Activated gamma-delta T cell treated with Interleukin-2 at 50 U/mL for 16 hours (primary cell): ENCODE measurements at places on chromosomes 4 and X.

DNA sequence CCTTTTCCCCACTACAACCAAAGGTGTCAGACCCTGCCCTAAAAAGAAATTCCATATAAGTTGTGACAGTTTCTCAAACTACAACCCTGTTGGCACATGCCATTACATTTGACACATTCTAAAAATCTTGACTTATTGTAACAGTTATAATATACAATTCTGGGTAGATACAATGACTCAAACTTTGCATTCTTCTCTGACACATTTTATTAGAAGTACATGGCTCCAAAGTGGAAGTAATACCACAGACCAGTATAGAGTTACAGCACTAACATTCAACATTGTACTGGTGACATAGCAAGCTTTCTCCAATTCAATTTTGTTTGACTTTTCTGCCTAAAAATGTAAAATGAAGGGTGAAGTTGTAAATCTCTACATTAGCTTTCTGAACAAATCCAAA is 196.6 kb upstream of the ETNPPL start:
- no peak for DNase-seq

DNA sequence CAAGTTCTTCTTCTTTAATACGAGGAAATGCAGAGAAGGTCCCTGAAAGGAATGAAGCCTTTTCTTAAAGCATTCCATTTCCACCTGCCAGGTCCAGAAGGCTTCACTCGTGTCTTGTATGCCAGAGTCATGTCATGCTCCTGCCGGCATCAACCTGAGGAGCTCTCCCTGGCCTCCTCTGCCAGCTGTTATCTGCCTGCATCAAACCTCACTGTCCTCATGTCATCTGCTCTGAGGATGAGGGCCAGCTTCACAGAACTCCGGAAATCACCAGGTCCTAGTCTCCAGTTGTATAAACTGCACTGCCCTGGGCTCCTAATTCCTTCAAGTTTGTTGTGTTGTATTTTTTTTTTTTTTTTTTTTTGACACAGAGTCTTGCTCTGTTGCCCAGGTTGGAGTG is 20.0 kb upstream of the S100G start:
- no peak for DNase-seq

DNA sequence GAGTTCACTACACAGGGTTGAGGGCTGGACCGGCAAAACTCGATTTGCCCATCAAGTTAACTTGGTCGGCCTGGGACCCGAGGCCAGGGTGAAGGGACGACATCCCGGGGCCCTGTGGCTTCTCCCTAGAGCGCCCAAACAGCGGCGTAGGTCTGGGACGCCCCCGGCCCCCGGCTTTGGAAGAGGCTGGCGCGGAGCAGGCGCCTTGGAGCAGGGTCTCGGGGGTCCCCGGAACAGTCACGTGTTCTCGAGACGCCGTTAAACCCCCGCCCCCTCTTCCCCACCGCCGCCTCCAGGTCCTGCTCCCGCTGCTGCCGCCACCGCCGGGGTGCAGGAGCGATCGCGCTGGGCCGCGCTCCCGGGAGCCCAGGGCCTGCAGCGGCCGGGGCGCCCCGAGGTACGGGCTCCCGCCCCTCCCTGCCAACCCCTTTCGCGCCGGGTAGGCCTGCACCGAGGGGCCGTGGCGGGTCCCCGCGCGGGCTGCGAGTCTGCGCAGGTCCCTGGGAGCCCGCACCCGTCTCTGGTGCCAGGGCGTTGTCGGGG is at the start of gene NPY5R:
Gene NPY5R (plus strand): TSS at position 289 of the 543 bp plus-strand sequence. CDS start 6,382 bp downstream, outside the sequence.
- DNase-seq: no peak

- DNase-seq: no peak
Observed at GRCh38 chrX:20974326-20974725, 399.9 kb upstream of the CNKSR2 start.

- no peak for DNase-seq
Observed at GRCh38 chr4:123606336-123606735, 209.7 kb downstream of the SPRY1 start.

DNA sequence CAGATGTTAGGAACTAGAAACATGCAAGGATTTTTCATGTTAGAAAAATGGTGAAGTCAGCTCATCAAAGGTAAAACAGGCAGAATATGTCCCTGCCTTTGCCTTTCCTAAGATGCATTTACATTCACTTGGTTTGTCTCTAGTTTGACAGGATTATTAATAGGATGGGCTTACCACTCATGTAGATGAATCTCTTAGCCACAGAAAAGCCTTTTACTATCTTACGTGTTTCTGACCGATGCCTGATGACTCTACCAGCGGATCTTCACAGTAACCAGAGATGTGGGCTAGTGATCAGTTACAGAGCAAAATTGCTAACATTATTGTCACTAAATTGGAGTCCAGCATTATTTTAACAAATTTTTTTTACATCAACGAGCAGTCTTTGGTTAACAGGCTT is 187.6 kb downstream of the MAML3 start:
- DNase-seq: no peak

DNA sequence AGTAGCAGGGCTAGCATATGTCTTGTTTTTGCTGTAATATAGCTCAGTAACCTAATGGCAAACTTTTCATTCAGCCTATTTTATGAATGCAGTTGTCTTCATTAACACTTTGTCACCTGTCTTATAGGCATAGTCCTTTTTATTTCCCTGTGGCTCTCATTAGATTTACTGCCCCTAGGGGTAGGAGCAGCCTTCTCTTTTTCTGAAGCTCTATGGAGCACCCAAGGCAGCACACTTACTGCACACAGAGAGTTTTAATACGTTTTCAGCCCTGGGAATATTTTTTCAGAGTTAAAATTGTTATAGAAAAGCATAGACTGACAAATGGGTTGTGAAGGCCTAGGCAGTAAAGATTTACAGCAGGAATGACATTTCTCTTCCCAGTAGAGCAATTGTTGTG is 406.8 kb downstream of the TMA16 start:
- no peak for DNase-seq

DNA sequence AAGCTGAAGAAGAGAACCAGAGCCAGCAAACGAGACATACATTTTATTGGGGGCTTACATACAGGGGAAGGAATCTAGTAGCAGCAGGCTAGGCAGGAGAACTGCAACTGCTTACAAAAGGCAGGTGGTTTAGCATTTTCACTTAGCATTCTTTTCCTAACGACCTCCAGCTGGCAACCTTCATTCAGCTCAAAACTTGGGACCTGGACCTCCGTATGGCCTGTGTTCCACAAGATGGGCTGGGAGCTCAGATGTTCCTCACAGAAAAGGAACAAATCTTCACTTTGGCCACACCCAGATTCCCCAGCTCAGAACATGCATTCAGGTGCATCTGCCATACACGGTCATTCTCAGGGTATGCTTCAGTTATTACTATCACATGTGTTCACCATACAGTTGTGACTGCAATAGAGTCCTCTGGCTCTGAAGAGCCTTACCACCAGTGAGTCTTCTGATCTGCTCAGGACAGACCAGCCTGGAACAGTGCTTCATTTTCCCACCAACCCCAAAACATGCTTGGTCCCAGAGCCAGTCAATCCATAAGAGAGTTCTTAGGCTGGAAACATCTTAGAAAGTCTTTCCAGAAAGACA is 29.6 kb upstream of the AP1AR start:
- no peak for DNase-seq

DNA sequence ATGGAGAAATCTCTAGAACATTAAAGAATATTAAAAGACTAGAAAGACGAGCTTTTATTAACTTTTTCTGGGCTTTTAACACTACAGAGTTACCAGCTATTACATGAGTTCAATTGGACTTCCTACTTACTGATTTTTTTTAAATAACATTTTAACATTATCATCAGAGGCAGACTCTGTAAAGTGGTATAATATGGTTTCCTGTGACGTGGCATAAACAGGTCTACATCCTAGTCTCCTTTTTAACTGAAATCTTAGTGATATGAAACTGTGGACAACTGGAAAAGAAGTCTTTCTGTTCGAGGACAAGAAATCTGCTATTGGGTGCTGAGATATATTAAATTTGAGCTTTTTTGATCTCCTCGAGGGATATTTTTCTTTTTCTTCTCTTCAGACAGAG is 48.7 kb upstream of the ABCG2 start:
- DNase-seq: no peak

DNA sequence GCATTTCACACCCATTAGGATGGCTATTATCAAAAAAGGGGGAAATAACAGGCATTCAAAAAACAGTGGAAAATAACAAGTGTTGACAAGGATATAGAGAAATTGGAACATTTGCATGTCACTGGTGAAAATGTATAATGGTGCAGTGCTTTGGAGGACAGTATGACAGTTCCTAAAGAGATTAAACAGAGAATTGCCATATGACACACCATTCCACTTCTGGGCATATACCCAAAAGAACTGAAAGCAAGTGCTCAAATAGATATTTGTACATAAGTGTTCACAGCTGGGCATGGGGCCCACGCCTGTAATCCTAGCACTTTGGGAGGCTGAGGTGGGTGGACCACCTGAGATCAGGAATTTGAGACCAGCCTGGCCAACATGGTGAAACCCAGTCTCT is 348.1 kb downstream of the NR3C2 start:
- DNase-seq: no peak

GRCh38 chr4:160772668-160773067 is 1391.1 kb downstream of the FSTL5 start:
- no peak for DNase-seq

DNA sequence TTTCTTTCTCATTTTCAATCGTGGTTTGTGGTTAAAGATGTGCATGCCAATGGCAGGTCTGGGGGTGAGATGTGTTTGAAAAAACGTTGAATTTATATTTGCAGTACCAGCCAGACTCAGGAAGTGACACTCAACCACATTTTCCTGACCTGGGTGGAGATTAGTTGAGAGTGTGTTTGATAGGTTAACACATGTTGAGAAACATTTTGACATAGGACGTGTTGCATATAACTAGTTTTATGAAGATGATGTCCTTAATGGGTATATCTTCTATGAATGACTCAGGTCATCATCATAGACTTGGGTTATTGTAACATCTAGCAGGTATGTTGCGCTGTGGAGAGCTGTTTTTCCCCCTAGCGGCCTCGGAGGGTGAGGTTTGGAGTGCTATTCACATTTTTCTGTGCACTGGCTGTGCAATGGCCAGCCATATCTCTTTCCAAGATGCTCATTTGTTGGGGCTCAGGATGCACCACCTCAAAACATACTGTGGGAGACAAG is 21.7 kb upstream of the CD38 start:
- peak; percentile 66 for DNase-seq

GRCh38 chr4:78585633-78586032 is 34.1 kb downstream of the ANXA3 start:
- DNase-seq: no peak

DNA sequence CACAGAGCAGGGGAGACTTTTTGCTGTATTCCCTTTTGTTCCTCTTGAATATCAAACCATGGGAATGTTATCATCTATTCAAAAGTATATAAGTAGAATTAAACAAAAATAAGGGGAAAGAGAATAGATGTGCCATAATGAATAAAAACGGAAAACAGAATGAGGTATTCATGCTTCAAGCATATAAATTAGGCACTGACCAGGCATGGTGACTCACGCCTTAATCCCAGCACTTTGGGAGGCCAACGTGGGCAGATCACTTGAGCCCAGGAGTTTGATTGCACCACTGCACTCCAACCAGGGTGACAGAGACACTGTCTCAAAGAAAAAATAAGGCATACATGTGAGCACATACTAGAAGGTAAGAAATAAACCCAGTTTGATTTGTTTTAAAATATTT is 16.3 kb upstream of the NEUROG2 start:
- no peak for DNase-seq

GRCh38 chr4:54571293-54572151 is 86.2 kb upstream of the KIT start:
- DNase-seq: no peak

DNA sequence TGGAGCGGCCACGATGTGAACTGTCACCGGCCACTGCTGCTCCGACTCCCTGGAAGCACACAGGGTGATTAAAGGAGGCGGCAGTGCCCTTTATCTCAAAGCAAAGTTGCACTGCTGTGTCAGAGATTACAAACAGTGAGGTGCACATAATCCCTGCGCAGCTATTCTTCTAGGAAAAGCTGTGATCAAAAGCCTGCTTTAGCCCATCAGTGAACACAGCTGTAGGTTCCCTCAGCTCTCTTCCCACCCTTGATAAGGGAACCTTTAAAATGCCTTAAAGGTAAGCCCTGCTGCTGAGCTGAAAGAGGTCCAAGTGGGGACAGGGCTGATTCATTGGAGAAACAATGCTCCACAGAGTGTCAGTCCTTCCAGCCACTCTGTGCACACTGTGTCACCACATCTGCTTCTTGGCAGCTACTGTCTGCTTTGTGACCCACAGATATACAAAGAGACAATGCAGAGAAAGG is 127.6 kb downstream of the EIF4E start:
- no peak for DNase-seq

DNA sequence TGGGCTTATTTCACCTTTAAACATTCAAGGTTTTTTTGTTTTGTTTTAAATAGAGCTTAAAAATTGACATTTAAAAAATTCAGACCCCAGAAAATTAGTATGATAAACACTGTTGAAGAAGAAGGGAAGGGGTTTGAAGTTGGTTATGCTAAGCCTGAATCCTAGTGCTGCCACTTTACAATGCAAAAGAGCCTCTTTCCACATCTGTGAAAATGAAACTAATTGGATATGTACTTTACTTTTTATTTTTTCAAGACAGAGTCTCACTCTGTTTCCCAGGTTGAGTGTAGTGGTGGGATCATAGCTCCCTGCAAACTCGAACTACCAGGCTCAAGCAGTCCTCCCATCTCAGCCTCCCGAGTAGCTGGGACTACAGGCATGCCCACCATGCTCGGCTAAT is 41.8 kb downstream of the FIP1L1 start:
- no peak for DNase-seq

DNA sequence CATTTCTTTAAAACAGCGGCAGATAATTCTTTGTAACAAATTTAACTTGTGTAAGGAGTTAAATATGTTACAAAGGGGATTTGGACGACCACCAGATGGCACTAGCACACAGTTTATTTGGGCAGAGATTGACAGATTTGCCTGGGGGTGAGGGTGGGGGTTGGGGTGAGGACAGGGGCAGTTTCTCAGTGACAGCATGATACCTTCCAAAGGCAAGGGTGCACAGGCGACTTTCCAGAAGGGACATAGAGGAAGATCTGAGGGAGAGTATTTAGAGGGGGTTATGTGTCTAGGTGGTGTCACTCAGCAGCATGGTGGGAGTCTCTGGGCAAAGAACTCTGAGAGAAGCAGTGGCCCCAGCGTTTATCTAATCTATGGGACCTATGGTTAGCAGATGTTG is 9.6 kb upstream of the TMA16 start:
- DNase-seq: peak; percentile 53

DNA sequence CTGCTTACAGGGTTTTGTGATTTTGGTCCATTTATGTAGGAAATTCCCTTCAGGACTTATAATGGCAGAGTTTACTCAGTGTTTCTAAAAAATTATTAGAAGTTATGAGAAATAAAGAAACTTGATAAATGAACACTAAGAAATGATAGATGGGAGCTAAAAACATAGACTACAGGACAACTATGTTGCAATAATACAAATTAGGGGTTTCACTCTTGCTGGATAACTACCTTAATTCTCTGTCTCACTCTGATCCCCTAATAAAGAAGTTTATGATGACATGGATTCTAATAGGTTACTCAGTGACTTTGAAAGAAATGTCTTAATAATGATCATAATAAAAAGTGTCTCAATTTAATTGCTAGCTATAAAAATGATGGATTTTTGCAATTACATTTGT is 23.3 kb upstream of the BBS12 start:
- DNase-seq: no peak
